Stomach (tissue), 19 donors: ENCODE measurements at places on chromosomes 2 and 18. TPM values are rescaled to one million over a fixed set of nuclear protein-coding genes. Genes with fewer than 3 reads are reported as not detected.

DNA sequence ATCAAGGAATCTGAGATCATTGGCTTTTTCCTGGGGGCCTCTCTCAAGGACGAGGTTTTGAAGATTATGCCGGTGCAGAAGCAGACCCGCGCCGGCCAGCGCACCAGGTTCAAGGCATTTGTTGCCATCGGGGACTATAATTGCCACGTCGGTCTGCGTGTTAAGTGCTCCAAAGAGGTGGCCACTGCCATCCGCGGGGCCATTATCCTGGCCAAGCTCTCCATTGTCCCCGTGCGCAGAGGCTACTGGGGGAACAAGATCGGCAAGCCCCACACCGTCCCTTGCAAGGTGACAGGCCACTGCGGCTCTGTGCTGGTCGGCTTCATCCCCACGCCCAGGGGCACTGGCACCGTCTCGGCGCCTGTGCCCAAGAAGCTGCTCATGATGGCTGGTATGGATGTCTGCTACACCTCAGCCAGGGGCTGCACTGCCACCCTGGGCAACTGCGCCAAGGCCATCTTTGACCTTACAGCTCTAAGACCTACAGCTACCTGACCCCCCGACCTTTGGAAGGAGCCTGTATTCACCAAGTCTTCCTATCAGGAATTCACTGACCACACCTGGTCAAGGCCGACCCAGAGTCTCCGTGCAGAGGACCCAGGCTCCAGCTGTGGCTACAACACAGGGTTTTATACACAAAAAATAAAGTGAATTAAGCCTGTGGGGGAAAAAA, 141.8 kb downstream of the SOCS6 start:
- peaks cover 5% of the 10 kb centered on the region for H3K4me1 ChIP-seq
- no peak for DNase-seq
- no peaks in the 10 kb centered on the region for H3K36me3 ChIP-seq
- no peak overlapping the region for H3K27ac ChIP-seq
- no peak overlapping the region for H3K4me3 ChIP-seq

GRCh38 chr2:167862782-167863181, 384.6 kb downstream of the STK39 start:
- H3K27me3 ChIP-seq, result no peaks in the 10 kb centered on the region
- H3K36me3 ChIP-seq, result no peaks in the 10 kb centered on the region
- H3K4me3 ChIP-seq, result no peak overlapping the region
- peaks cover 13% of the 10 kb centered on the region for H3K4me1 ChIP-seq

GRCh38 chr2:101883860-101884259, 107.9 kb upstream of the IL1R2 start:
- peaks cover 13% of the 10 kb centered on the region for H3K36me3 ChIP-seq
- no peak for DNase-seq
- no peaks in the 10 kb centered on the region for H3K27me3 ChIP-seq
- H3K27ac ChIP-seq, result no peak overlapping the region
- H3K4me3 ChIP-seq, result no peak overlapping the region

- H3K4me1 ChIP-seq, result no peaks in the 10 kb centered on the region
- H3K4me3 ChIP-seq, result no peak overlapping the region
- no peaks in the 10 kb centered on the region for H3K36me3 ChIP-seq
- H3K27ac ChIP-seq, result no peak overlapping the region
- no peaks in the 10 kb centered on the region for H3K27me3 ChIP-seq
Observed at GRCh38 chr2:68653538-68653982, 10.2 kb downstream of the PROKR1 start.

GRCh38 chr2:97931118-97931857, 64.5 kb downstream of the TMEM131 start:
- no peaks in the 10 kb centered on the region for H3K36me3 ChIP-seq
- H3K27me3 ChIP-seq, result no peaks in the 10 kb centered on the region
- DNase-seq, result no peak
- peaks cover 68% of the 10 kb centered on the region for H3K4me1 ChIP-seq
- no peak overlapping the region for H3K27ac ChIP-seq

DNA sequence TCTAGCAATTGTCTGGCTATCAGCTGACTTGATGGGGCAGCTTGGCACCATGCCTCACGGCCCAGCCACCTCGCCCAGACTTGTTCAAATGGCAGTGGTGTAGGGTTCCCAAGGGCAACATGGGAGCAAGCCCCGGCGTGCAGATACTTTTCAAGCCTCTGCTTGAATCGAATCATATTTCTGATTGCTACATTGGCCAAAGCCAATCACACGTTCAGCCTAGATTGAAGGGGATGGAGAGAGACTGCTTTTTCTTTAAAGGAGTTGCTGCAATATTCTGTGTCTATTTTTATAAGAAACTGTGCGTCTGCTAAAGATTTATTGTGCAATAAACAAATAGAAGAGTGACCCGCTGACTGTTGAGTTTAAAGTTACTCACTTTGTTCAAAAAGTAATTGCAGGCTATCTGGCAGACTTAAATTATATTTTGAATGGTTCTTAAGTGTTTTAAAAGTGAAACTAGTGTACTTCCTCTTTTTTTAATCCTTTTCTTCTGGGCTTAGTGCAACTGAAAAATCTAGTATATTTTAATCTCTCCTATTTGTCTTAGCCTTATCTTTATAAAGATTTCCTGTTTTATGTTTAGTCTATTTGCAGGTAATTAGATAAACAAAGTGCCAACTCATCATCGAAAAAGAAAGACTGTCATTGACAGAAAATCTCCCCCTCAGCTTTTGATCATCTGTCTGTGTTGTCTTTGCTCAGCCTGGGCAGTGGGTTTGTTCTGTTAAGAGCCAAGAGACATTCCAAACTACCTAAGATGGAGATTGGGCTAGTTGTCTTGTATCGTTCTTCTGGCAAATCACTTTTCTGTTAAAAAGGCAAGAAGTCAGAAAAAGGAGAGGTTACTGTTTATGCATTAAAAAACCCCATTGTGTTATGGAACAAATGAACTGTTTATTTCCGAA, 156.1 kb downstream of the TPGS2 start:
- H3K36me3 ChIP-seq, result no peaks in the 10 kb centered on the region
- DNase-seq, result no peak
- no peak overlapping the region for H3K4me3 ChIP-seq
- no peaks in the 10 kb centered on the region for H3K27me3 ChIP-seq
- no peaks in the 10 kb centered on the region for H3K4me1 ChIP-seq

- no peak for DNase-seq
- no peaks in the 10 kb centered on the region for H3K4me1 ChIP-seq
- H3K4me3 ChIP-seq, result no peak overlapping the region
- H3K36me3 ChIP-seq, result no peaks in the 10 kb centered on the region
Observed at GRCh38 chr2:21676676-21677075, 552.9 kb downstream of the TDRD15 start.

Gene NYAP2
- polyA plus RNA-seq, result not detected

GRCh38 chr2:144530596-144530995, 10.7 kb upstream of the ZEB2 start:
- no peak overlapping the region for H3K4me3 ChIP-seq
- H3K4me1 ChIP-seq, result no peaks in the 10 kb centered on the region
- no peaks in the 10 kb centered on the region for H3K27me3 ChIP-seq

GRCh38 chr2:88350331-88351248, 101.9 kb downstream of the FOXI3 start:
- H3K4me3 ChIP-seq, result peak overlapping the region; percentile 25
- H3K27me3 ChIP-seq, result peaks cover 21% of the 10 kb centered on the region
- peak; percentile 69 for DNase-seq
- H3K4me1 ChIP-seq, result peaks cover 6% of the 10 kb centered on the region
- H3K27ac ChIP-seq, result no peak overlapping the region

DNA sequence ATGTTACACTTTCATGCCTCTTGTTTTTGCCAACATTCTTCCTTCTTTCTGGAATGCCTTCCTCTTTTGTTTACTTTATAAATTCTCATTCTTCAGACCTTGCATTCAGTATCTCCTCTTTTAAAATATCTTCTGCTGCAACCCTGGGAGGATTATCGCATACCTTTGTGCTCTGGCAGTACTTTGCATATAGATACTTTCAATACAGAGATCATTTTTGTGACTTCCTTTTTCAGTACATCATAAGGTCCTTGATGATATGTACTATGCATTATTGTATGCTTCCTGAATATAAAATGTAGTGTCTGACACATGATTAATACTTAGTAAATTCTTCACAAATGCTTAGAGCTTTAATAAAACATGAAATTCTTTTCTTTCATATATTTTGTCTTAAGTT, 538.7 kb downstream of the TRIB2 start:
- DNase-seq, result no peak
- no peaks in the 10 kb centered on the region for H3K4me1 ChIP-seq
- H3K27me3 ChIP-seq, result no peaks in the 10 kb centered on the region
- H3K4me3 ChIP-seq, result no peak overlapping the region
- no peaks in the 10 kb centered on the region for H3K36me3 ChIP-seq
- no peak overlapping the region for H3K27ac ChIP-seq

Gene HJURP
- polyA plus RNA-seq, result 6.6 TPM

Gene C2orf81
- polyA plus RNA-seq, result 2.2 TPM

- H3K36me3 ChIP-seq, result no peaks in the 10 kb centered on the region
- H3K4me3 ChIP-seq, result no peak overlapping the region
Observed at GRCh38 chr2:120538691-120539423, 192.9 kb downstream of the INHBB start.

Gene TGOLN2
- polyA plus RNA-seq, result 10.8 TPM

DNA sequence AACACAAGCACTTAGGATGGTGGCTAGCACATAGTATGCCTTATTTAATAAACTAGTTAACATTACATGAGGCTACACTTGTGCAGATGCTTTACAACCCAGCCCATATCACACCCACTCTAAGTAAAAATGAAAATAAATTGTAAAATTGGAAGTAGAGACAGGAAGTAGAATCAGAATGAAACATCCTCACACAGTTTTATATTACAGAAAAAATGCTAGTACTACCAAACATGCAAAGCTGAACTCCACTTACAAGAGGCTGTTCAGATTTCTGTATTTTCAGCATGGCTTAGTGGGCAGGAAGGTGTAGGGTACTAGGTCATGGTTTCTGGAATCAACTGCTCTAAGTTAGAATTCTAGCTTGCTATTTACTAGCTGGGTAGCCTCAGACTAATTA, 18.2 kb upstream of the CRIM1 start:
- H3K27me3 ChIP-seq, result no peaks in the 10 kb centered on the region
- H3K4me1 ChIP-seq, result no peaks in the 10 kb centered on the region
- H3K4me3 ChIP-seq, result no peak overlapping the region

Gene CTNNA2
- not detected for polyA plus RNA-seq

DNA sequence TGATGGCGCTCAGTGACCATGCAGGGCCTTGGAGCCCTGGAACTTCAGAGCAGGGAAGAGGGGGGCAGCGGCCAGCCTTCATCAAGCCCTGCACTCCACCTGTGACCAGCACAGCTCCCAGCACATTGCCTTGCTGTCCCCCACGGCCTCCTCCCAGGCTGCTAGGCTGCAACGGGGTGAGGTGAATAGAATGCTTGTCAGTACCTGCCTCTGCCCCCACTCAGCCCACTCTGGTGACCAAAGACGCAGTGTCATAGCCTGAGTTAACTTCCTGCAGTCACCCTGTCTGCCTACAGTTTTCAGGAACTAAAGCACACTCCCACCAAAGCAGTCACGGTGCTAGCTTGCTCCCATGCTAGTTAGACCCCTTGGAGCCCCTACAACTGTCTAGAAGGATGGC, 72.1 kb downstream of the STPG4 start:
- no peak overlapping the region for H3K4me3 ChIP-seq
- H3K4me1 ChIP-seq, result peaks cover 28% of the 10 kb centered on the region
- DNase-seq, result no peak
- no peaks in the 10 kb centered on the region for H3K36me3 ChIP-seq
- H3K27me3 ChIP-seq, result no peaks in the 10 kb centered on the region
- no peak overlapping the region for H3K27ac ChIP-seq

GRCh38 chr2:168643979-168644378, 158.5 kb upstream of the NOSTRIN start:
- peaks cover 10% of the 10 kb centered on the region for H3K4me1 ChIP-seq
- H3K36me3 ChIP-seq, result no peaks in the 10 kb centered on the region
- DNase-seq, result no peak
- H3K4me3 ChIP-seq, result no peak overlapping the region
- H3K27ac ChIP-seq, result no peak overlapping the region

DNA sequence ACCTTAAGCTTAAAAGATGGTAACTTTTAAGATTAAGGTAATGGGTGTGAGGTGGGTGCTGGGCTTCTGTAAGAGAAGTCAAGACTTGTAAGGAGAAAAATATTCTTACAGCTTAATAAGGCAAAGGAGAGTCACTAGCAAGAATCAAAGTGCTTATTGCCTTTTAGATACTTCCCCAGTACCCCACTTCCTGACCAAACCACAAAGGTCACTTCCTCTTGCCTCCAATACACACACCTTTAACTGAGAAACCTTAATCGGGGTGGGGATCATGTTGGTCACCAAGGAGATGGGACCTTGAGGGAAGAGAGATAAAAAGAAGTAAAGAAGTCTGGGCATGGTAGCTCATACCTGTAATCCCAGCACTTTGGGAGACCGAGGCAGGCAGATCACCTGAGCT, 10.6 kb upstream of the ATG16L1 start:
- no peak overlapping the region for H3K27ac ChIP-seq
- no peaks in the 10 kb centered on the region for H3K27me3 ChIP-seq
- peak; percentile 30 for DNase-seq
- no peaks in the 10 kb centered on the region for H3K36me3 ChIP-seq
- H3K4me3 ChIP-seq, result no peak overlapping the region

DNA sequence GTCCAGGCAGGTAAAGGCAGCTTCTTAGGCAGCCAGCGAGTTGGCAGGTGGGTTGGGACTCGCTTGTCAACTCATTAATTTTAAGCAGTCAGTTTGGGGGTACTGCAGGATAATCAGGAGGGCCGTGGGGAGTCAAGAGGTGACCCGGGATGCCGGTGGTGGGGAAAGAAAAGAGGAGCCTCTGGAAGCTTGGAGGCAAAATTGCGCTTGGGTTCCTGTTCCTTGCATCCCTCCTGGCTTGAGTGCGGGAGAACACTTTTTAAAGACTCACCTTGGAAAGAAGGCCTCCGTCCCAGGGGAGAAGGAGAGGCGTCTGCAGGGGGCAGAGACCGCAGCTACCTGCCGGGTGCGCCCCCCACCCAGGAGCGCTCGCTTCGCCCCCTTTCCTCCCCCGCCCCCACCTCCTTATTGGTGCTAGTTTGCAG, at the start of gene KCNJ3:
KCNJ3 (plus strand) TSS at position 400 of the 425 bp plus-strand sequence. CDS start 81 bp downstream, outside the sequence.
- no peaks in the 10 kb centered on the region for H3K27me3 ChIP-seq
- no peak for DNase-seq
- H3K4me3 ChIP-seq, result peak within 1 kb of the TSS; percentile 48
- peaks cover 26% of the 10 kb centered on the region for H3K4me1 ChIP-seq
- no peak within 1 kb of the TSS for H3K27ac ChIP-seq

Gene SRD5A2
- polyA plus RNA-seq, result not detected

DNA sequence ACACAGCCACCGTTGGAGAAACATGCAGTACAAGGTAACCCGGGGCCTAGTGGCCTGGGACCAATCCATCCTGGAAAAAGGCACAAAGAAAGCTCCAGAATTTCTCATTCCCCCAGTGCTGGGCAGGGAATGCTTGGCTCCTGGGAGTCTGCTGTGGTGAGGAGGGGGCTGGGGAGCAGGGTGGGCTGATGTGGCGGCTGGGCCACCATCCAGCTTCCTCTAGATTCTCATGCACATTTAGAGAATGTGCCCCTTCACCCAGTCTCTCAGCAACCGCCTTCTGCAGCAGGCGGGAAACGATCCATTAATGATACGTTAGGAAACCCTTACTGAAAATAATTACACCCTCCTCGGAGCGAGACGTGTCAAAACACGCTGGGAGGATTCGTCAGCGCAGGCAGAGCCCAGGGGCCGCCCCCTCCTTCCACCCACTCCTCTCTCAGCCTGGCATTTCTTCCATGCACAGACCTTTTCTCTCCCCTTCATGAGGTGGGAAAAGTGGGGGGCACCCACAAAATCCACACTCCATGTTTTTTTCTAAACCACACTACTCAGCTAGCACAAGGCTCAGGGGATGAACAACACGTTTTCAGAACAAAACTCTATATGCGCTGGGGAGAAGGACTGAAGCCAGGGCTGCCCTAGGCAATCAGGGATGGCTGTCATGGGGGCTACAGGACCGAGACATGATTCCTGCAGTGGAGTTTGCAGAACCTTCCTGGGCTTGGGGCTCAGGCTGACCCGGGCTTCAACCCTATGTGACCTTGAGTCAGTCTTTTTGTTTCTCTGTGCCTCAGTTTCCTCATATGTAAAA, 56.1 kb upstream of the SMAD7 start:
- peak; percentile 65 for DNase-seq
- no peaks in the 10 kb centered on the region for H3K27me3 ChIP-seq
- no peaks in the 10 kb centered on the region for H3K36me3 ChIP-seq
- H3K4me3 ChIP-seq, result no peak overlapping the region
